ENCODE measurements at places on chromosomes 5 and 9. TPM values are rescaled to one million over a fixed set of nuclear protein-coding genes. Genes with fewer than 3 reads are reported as not detected.

Gene ZFP2
- not detected for total RNA-seq

Gene TAF11L5
- not detected for total RNA-seq

Gene PCDHGC3
- 6.5 TPM for total RNA-seq

Gene CORO2A
- total RNA-seq, result 1.2 TPM

Gene IFNE
- total RNA-seq, result 1.7 TPM

Gene SCGB3A2
- not detected for total RNA-seq

Gene BAAT
- 0.34 TPM for total RNA-seq

Gene PAPPA
- 26.2 TPM for total RNA-seq

Gene HTR1A
- total RNA-seq, result not detected

Gene SNX18
- total RNA-seq, result 7.3 TPM

Gene DMRT1
- total RNA-seq, result 0.06 TPM

Gene C5orf63
- total RNA-seq, result 3.8 TPM

Gene PRRC2B
- 64.9 TPM for total RNA-seq

Gene ZNF618
- total RNA-seq, result 7.6 TPM

Gene GFM2
- 18.1 TPM for total RNA-seq

Gene TYRP1
- not detected for total RNA-seq

Gene CDKN2B
- not detected for total RNA-seq

Gene STKLD1
- 0.68 TPM for total RNA-seq

Gene SYK
- total RNA-seq, result 0.54 TPM

Gene SH3TC2
- 0.73 TPM for total RNA-seq

Gene ZNF454
- total RNA-seq, result not detected

Gene FGD3
- total RNA-seq, result 0.14 TPM

Gene SLC6A18
- not detected for total RNA-seq

Gene GOLGA1
- 10.4 TPM for total RNA-seq
